ENCODE measurements at places on chromosomes 5 and 9. TPM values are rescaled to one million over a fixed set of nuclear protein-coding genes. Genes with fewer than 3 reads are reported as not detected.

The CCNJL gene
- total RNA-seq: not detected

DNA sequence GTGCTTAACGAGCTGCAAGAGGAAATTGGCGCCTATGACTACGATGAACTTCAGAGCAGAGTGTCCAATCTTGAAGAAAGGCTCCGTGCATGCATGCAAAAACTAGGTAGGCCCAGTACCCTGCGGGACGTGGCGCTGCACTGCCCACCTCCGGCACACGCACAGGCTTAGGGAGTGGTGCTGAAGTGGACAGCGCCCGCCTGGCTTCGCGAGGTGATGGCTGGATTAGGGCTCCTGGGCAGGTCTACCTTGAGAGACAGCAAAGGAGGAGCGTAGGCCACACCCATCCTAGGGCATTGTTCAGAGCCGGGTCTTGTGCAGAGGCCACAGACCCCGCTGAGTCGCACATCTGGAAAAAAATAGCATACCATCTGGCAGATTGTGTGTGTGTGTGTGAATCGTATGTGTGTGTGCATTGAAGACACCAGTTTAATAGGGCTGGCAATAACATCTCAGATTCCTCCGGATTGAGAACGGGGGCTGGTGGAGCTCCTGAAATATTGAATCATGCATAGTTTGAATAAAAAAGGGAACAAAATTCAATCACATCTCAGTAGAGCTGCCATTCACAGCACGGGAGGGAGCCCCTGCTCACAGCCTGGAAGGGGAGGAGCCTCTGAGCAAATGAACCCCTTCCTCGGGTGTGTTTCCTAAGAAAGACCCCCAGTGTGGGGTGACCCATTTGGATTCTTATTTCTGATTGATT is 11.1 kb downstream of the OLFM1 start:
- DNase-seq: no peak

GRCh38 chr5:138472353-138472752 is 7.1 kb downstream of the EGR1 start:
- no peak for DNase-seq

The C1QTNF2 gene
- total RNA-seq: not detected

- DNase-seq: no peak
These were observed 81.2 kb upstream of the CCDC112 start for GRCh38 chr5:115377468-115378217.

- no peak for DNase-seq
These were observed 428.4 kb upstream of the MPDZ start for GRCh38 chr9:13707612-13708576.

DNA sequence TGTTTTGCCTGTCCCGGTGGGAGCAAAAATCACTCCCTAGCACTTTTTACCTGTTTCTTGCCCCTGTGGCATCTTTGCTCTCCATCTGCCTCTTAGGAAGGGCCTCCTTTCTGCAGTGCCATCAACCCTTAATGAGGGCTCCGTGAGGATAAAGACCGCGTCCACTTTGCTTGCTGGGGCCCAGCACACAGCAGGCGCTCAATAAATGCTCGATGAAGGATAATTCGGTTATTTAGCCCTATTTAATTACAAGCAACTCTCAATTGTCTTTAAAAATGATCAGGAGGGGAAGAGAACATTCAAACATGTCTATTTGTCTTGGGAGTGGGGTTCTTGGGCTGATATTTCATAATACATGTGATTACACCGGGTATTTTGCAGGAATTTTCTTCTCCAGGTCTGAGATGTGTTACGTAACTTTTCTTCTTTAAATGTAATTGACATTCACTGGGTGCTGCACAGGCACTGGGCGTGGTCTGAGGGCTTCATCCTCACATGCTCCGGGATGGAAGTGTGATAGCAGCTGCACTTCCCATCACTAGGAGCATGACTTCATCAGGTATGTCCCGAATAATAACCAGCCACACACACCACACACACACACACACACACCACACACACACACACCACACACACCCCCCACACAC is 19.8 kb upstream of the NTNG2 start:
- no peak for DNase-seq

GRCh38 chr5:139649082-139649991 is 1.2 kb downstream of the CXXC5 start:
- no peak for DNase-seq

The RLN2 gene
- total RNA-seq: 2.8 TPM

The PCDHA13 gene
- not detected for total RNA-seq

DNA sequence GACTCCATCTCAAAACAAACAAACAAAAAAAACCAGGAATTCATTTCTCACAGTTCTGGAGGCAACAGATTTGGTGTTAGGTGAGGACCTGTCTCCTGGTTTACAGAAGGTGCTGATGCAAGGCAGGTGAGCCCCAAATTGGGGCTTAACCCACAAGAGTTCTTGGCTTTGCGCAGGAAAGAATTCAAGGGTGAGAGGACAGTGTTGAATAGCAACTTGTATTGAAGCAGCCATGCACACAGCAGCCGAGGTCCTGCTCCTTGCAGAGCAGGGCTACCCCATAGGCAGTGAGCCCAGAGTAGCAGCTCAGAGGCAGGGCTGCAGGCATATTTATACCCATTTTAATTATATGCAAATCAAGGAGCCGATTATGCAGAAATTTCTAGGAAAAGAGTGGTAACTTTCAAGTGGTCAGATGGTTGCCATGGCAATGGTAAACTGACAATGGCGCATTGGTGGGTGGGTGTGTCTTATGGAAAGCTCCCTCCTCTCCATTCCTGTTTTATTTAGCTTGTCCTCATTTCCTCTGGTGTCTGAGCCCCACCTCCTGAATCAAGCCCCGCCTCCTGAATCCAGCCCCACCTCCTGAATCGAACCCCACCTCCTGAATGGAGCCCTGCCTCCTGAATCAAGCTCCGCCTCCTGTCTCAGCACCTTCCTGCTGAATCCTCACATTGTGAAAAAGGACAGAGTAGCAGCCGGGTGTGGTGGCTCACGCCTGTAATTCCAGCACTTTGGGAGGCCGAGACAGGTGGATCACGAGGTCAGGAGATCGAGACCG is 34.5 kb upstream of the COL5A1 start:
- no peak for DNase-seq

DNA sequence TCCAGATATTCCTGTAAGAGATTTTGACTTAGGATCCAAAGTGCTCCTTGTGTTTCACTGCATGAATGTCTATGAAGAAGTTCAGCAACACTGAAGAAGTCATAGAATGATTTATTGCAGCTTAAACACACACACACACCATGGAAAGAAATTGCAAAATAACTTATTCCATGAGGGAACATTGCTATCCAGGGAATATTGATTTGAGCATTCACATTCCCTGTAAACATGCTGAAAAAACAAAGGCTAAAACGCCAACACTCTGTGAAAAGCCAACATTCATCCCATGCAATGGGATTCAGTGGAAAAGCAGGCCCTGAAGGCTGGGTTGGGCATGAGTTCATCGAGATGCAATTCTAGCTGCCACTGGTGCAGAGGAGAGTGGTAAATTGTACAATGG is 109.6 kb upstream of the CXCL14 start:
- no peak for DNase-seq

DNA sequence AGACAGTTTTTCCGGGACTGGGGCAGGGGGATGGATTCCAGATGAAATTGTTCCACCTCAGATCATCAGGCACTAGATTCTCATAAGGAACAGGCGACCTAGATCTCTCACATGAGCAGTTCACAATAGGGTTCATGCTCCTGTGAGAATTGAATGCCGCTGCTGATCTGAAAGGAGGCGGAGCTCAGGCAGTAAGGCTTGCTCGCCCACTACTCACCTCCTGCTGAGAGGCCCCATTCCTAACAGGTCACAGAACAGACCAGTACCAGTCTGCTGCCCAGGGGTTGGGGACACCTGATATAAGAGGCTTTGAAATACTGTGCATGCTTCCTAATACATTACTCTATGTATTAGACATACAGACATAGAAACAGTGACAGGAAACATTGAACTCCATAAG is 41.1 kb downstream of the PTPRD start:
- no peak for DNase-seq

The SNCAIP gene
- total RNA-seq: not detected

GRCh38 chr9:89484475-89485404 is 13.2 kb downstream of the SEMA4D start:
- DNase-seq: no peak

The ADRA1B gene
- total RNA-seq: not detected

The PTGES2 gene
- 68.3 TPM for total RNA-seq

DNA sequence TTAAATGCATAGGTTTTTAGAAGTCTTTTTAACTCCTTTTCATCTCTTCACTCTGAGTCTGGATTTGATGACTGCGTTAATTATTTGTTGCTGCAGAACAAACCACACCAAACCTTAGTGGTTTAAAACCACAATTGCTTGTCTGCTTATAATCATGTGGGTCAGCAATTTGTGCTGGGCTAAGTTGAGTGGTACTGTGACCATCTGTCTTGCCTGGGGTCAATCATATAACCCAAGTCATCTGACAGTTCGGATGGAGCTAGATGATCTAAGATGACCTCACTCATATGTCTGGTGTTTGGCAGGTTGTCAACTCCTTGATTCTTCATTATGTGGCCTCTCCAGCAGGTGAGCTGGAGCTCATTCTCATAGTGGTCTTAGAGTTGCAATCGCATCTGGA is 219.1 kb upstream of the ELAVL2 start:
- DNase-seq: no peak

- no peak for DNase-seq
These were observed 3.1 kb downstream of the KCTD16 start for GRCh38 chr5:144173766-144174165.

The ANGPTL2 gene
- not detected for total RNA-seq

- no peak for DNase-seq
These were observed 3.3 kb downstream of the ANKS6 start for GRCh38 chr9:98793031-98793430.

The TRIM7 gene
- 2.2 TPM for total RNA-seq

The APC gene
- 24.0 TPM for total RNA-seq

- no peak for DNase-seq
These were observed 58.5 kb downstream of the KCNIP1 start for GRCh38 chr5:170562166-170562874.

DNA sequence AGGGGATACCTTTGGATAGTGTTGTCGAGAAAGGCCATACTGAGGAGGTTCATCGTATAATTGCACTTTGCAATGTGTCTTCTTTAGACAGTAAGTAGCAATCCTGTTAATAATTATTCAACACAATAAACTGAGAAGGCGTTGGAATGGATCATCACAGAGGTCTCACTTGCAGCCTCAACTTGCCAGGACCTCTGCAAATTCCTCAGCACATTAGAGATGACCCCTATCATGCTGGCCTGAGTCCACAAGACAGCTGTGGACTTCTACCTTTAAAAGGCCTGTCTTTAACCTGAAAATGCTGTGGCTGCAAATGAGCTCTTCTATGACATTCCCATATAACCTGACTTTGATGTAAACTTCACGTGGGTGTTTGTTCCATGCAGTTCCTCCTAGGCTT is 14.1 kb downstream of the SH3TC2 start:
- DNase-seq: no peak

Data from CD8-positive, alpha-beta memory T cell (primary cell).